ENCODE measurements at places on chromosomes 13 and 19. TPM values are rescaled to one million over a fixed set of nuclear protein-coding genes. Genes with fewer than 3 reads are reported as not detected.

Gene NLRP9
- not detected for total RNA-seq

Gene PALM
- 37.0 TPM for total RNA-seq

Gene CNFN
- total RNA-seq, result not detected

Gene RAB20
- 51.3 TPM for total RNA-seq

Gene ZNF835
- total RNA-seq, result 3.0 TPM

Gene LRP3
- 13.8 TPM for total RNA-seq

Gene ANKRD24
- 1.9 TPM for total RNA-seq

Gene PSG5
- total RNA-seq, result not detected

Gene MAST1
- 0.15 TPM for total RNA-seq

Gene PRRG2
- total RNA-seq, result 7.6 TPM

Gene ELSPBP1
- not detected for total RNA-seq

Gene ZNF540
- 4.6 TPM for total RNA-seq

Gene CEACAM3
- total RNA-seq, result 4.3 TPM

Gene ZNF587B
- total RNA-seq, result 12.5 TPM

Gene RDH8
- total RNA-seq, result not detected

Gene HIPK4
- total RNA-seq, result 0.21 TPM

Gene ZNF813
- total RNA-seq, result 5.3 TPM

Gene ZNF829
- total RNA-seq, result 2.6 TPM

Gene CILP2
- 0.12 TPM for total RNA-seq

Gene FPR3
- total RNA-seq, result 62.3 TPM

Gene SRRM5
- 0.24 TPM for total RNA-seq

Gene MEIOSIN
- not detected for total RNA-seq

Gene KLHL1
- total RNA-seq, result not detected

Gene CERS1
- not detected for total RNA-seq

All from lower lobe of right lung (tissue), 2 donors.